ENCODE measurements at places on chromosomes 11 and 22.

DNA sequence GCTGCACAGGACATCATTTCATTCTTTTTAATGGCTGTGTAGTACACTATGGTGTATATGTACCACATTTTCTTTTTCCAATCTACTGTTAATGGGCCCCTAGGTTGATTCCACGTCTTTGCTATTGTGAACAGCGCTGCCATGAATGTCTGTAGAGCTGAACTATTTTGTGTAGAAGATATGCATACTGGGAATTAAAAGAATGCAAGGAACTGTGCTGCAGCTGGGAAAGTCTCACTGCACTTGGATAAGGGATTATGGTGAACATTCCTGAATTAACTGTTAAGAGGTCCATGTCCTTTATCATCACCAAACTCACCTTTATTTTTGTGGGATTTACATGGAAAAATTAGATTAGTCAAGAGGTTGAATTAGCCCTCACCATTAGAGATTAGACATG lies 224.7 kb downstream of the SNX19 start:
- DNase-seq = no peak

DNA sequence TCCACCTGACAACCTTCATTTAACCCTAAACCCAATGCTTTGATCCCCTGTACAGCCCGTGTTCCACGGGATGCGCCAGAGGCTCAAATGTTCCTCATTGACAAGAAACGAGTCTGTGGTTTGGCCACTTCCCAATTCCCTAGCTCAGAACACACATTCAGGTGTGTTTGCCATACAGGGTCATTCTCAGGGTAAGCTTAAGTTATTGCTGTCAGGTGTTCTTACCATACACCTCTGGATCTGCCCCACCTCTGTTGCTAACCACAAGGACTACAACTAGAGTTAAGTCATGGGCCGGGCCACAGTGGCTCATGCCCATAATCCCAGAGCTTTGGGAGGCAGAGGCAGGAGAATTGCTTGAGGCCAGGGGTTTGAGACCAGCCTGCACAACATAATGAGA lies 45.6 kb upstream of the POLD3 start:
- no peak for DNase-seq

DNA sequence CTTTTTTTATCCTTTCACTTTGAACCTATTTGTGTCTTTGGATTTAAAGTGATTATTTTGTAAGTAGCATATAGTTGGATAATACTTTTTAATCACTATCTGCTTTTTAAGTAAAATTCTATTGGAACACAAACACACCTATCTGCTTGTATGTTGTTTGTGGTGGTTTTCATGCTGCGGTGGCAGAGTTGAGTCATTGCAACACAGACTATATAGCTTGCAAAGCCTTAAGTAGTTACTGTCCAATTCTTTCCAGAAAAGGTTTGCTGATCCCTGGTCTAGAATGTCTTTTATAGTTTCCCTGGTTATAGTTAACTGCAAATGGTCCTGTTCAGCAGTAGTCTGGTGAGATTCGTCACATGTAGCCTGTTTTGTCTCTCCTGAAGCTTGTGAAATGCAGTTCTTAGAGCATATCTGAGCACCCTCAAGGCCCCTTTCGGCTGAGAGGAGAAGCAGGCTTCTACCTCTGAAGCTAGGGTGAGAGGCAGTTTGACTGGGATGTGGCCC lies 21.5 kb downstream of the SHANK3 start:
- no peak for DNase-seq

- DNase-seq = no peak
Measured at GRCh38 chr22:28222976-28223745, 304.1 kb upstream of the PITPNB start.
